GM19239 (cell line): ENCODE measurements at places on chromosomes 6 and 20.

- DNase-seq = no peak
These were observed 1.1 kb downstream of the CCDC170 start for GRCh38 chr6:151494936-151495320.

DNA sequence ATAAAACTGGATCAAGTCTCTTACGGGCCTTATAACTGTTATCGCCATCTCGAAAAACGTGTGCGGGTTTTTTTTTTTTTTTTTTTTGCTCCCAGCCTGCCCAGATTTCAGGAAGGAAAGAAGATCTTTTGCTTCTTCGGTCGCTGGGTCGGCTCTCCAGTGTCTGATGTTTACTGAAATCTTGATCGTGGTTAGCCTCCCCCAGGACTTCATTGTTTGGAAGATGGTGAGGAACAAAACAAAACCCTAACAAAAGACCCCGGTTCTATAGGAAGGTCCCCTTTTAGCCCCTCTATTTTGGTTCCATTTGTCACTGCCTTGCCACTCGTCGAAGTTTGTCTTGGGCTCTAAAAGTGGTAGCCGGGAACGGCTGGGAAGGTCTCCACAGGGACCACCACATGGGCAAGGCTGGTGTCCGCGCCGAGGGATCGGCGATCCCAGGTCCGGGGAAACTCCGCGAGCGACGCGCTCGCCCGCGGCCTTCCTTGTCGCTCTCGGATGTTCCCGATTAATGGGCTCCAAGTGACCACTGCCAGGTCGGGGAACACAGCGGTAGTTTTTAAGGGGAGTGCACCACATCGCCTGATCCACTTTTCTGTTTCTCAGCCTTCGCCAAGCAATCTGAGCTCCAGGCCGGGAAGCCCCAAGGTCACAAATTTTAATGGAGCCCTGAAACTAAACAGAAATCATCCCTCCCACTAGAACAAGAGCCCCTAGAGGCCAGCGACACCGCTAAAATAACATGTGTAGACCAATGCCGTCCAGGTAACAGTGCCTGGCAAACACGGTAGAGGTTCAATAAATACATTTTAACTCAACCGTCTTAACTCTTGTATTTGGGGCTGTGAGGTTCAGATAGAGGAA lies 27.0 kb downstream of the TRIM27 start:
- DNase-seq = no peak

DNA sequence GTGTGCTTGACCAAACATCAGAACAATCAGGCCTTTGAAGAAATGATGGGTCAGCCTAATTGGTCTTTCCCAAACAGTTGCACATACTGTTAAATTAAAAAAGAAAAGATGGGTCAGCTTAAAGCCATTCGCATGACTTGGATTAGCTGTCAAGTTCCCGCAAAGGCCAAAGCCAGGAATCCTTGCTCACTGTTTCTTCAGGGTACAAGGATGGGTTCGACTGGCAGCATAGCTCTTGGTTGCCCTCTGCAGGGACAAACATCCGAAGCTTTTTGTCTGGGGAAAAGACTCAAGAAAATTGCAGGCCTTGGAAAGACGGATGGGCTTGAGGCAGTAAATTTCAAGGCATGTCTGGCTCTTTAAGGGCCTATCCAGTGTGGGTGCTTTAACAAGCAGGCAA lies 168.0 kb downstream of the HDGFL1 start:
- no peak for DNase-seq

DNA sequence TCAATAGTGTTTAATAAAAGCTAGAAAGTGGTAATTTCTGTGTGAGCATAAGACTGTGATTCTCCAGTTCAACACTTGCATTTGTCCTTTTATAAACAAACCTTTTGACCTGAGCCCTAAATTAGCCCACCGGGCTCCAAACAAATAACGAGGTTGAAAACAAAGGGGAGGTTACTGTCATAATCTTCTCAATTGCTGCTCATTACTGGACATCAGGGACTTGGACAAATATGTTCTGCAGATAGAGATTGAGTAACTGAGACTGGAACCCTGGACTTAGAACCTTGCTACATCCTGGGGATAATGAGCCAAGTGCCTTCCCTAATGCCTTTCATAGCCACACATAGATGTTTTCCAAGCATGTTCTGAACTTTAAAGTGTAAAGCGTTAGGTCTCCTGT lies 84.2 kb upstream of the PCSK2 start:
- DNase-seq = no peak

- no peak for DNase-seq
These were observed 239.9 kb downstream of the TSHZ2 start for GRCh38 chr20:53212018-53212417.

DNA sequence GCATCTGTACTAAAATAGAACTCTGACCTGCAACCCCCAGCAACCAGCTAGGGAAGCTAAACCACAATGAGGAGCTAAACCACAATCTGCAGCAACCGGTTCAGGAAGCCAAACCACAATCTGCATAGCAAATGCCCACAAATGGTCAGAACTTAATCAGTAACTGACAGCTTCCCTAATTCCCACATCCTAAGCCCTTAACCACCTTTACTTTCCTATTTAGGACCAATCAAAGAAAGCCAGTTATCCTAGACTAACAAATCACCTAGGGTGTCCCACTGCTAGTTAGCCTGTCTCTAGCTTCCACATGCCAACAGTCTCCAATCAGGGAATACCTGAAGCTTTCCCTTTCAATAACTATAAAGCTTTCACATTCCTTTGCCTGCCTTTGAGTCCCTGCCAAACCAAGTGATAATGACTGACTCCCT lies 424.6 kb upstream of the PTCHD4 start:
- no peak for DNase-seq
